Astrocyte of the cerebellum (primary cell): ENCODE measurements at places on chromosomes 12 and 14.

DNA sequence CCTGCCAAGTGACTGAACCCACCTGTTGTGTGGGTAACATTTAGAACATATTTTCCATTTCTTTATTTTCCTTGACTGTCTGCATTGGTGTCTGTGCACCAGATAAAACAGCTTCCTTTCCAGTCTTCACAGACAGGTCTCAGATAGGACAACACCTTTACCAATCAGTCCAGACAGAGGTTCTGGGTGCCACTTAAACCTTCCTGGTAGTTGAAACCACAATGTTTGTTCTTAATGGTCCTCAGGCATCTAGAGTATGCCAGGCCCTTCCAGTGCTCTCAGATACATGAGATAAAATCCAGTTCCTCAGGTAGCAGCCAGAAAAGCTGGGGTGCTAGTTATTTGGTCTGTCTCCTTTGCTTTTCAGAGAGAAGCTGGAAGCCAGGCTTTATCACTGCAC is 7.0 kb upstream of the CLEC2D start:
- DNase-seq = no peak

- DNase-seq = no peak
Measured at GRCh38 chr12:103336940-103337339, 158.8 kb downstream of the C12orf42 start.

DNA sequence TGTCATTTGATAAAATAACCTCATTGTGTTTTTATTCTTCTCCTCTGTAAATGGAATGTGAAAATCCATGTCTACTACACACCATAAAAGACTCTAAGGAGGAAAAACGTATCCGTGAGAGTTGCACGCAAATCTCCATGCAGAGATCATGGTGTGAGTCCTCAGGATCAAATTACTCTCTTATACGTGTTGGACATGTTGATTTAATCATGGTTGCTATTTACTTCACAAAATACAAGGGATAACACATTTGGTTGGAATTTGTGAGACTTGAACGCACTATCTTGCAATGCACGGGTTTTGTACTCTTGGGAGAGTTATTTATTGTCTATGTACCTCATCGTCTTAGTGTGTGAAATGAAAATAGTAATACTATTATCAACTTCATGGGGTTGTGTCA is 128.0 kb upstream of the RASSF8 start:
- no peak for DNase-seq

DNA sequence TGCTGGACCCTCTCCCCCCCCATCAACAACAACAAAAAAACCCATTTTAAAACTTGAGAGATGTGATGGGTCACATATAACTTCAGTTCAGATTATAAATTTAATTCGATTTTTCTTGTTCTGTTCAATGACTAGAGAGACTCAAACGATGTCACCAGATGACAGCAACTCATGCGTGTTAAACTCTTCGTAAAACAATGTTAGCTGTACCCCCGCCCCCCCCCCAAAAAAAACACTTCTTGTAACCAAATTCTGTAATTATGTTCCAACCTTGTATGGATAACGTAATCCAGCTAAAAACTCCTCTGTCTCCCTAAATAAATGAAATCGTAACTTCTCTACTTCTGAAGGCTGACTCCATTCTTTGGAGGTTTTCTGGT is 614 bp upstream of the NACA start:
- DNase-seq = no peak

DNA sequence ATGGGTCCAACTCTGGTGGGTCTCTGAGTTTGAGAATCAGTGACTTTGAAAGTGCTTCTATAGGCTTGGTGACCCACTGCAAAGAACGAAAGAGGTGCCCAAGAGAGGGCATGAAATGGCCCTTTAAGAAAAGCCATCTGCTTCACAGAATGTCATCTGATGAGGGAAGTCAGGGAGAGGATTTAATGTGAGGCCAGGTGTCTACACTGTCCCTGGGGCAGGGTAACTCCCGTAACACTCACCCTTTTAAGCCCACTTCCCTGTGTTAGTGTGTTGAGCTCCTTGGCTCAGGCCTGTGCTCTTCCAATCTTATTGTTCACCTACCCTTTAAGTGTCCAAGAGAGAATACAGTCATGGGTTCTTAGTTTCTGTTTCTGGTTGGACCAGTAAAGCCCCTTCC is 16.4 kb upstream of the SRSF5 start:
- no peak for DNase-seq
